CD4-positive, alpha-beta T cell treated with Interleukin-15 for 4 hours (primary cell): ENCODE measurements at places on chromosomes 3 and 15.

GRCh38 chr3:23949784-23950183 lies 4.7 kb downstream of the NR1D2 start:
- no peak for DNase-seq

DNA sequence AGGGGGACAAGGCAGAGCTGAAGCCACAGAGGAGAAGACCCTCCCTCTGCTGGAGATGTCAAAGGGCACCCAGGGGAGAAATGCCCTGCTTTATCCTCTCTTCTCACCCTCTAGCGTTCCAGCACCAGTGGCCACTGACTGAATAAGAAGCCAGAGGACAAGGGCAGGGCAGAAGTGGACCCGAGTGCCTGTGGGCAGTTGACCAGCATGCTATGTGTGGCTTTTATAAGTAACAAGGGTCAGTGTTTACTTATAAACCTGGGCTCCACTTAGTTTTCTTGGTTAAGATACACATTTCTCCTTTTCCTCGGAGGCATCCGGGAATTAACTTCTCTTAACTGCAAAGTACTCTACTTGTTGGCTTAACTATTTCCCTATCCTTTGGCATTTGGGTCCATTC lies 13.3 kb upstream of the HDAC11 start:
- no peak for DNase-seq

- no peak for DNase-seq
These were observed 40.2 kb upstream of the CLRN1 start for GRCh38 chr3:151012753-151013152.

GRCh38 chr15:52710708-52711389 lies 31.7 kb upstream of the ATOSA start:
- no peak for DNase-seq

GRCh38 chr15:79939399-79939798 lies 31.6 kb downstream of the BCL2A1 start:
- no peak for DNase-seq

GRCh38 chr15:45307230-45307924 lies 55.3 kb downstream of the SLC28A2 start:
- peak; percentile 7 for DNase-seq
